ENCODE measurements at places on chromosomes 5 and 9.

DNA sequence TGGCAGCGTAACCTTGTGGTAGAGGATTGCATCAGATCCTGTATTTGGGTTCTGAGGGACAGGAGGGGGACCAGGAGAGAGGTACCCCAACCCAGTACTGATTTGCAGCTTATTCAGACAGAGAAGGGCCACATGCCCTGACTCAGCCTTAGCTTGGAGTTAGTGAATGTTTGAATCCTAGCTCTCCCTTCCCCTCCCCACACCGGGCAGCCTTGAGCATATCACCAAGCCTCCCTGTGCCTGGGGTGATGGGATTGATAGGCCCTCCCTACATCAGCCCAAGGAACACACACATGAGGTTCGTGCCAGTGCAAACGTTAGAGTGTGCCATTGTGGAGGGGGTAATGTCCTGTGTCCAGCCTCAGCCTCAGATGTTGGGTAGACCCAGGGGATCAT lies 71.9 kb downstream of the AMBP start:
- no peak for DNase-seq

GRCh38 chr5:147504011-147504410 lies 5.9 kb downstream of the DPYSL3 start:
- DNase-seq: peak; percentile 65

- DNase-seq: no peak
Observed at GRCh38 chr5:147611483-147611882, 101.6 kb upstream of the DPYSL3 start.

GRCh38 chr9:91207729-91208418 lies 153.8 kb downstream of the AUH start:
- no peak for DNase-seq

- DNase-seq: no peak
Observed at GRCh38 chr5:74952406-74952805, 86.2 kb upstream of the FAM169A start.

DNA sequence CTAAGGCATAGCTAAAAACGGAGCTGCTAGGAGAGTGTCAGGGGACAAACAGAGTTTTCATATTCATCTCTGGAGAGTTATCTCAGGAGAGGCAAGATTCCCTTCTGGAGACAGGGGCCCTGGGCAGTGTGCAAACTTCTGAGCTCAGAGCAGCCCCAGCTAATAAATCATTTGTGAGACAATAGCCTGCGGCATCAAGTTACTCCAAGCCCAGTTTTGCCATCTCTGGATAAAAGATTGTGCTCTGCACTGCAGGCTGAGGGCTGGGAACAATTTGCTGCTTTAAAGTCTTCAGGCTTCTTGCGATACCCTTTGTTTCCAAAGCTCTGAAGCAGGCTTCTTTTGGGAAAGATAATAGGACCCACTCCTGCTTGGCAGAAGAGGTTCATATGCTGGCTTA lies 164.3 kb upstream of the BRINP1 start:
- no peak for DNase-seq

GRCh38 chr9:129489838-129490582 lies 130.9 kb downstream of the C9orf50 start:
- DNase-seq: peak; percentile 64

- no peak for DNase-seq
Observed at GRCh38 chr5:173237143-173237874, 2.3 kb upstream of the NKX2-5 start.

DNA sequence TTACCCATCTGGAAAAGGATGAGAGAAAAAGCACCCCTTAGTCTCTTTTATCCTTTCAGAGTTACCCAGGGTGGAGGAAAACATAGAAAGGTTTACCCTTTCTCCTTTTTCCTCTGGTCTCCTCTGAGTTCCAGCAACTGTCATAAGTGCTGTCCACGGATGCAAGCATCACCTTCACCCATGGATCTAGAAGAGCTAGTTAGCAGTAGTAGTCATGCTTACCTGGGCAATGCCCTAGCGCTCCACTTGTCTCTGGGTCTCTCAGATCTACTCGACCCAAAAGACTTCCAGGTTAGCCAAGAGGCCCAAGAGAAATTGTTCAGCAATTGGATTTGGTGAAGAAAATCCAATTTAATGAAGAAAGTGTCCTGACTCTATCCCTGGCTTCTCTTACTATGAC lies 656.2 kb upstream of the PTPRD start:
- DNase-seq: no peak

- no peak for DNase-seq
Observed at GRCh38 chr9:105932276-105932675, 237.9 kb downstream of the TMEM38B start.

DNA sequence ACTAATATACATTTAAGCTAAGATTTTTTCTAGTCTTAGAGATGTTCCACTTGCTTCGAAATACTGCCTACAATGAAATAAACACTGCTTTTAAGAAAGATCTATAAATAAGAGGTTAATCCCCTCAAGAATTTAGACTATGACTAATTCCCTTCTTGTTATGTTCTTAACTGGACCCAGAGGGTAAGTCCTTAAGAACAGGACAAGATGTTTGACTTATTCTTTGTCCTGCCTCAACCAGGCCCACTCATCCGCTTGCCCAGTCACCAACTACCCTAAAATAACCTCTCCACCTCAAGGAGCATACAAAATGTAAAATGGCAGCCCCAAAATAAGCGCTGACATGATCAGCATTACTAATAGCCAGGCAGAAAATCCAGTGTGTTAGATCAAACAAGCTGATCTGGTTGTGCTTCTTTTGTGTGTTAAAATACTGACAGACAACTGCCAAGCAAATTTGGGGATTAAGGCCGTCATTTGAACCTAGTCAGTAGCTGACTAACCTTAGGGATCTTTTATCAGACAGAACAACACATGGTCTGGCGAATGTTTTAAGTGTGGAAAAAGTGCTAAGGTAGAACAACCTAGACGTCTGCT lies 93.7 kb upstream of the SMC5 start:
- DNase-seq: no peak

DNA sequence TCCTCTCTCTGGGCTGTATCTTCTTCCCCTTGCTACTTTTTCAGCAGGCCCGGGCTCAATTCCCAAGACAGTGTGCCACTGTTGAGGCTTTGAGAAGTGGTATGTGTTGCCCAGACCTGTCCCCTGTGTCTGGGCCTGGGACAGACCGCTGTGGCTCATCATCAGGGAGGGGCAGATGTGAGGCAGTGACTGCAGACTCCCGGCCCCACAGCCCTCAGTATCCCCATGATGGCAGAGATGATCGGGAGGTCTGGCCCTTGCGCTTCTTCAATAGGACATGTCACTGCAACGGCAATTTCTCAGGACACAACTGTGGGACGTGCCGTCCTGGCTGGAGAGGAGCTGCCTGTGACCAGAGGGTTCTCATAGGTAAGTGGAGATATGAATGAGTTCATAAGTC lies 828 bp downstream of the TYRP1 start:
- DNase-seq: no peak

GRCh38 chr9:114953959-114954358 lies 23.6 kb upstream of the TNFSF8 start:
- DNase-seq: no peak

DNA sequence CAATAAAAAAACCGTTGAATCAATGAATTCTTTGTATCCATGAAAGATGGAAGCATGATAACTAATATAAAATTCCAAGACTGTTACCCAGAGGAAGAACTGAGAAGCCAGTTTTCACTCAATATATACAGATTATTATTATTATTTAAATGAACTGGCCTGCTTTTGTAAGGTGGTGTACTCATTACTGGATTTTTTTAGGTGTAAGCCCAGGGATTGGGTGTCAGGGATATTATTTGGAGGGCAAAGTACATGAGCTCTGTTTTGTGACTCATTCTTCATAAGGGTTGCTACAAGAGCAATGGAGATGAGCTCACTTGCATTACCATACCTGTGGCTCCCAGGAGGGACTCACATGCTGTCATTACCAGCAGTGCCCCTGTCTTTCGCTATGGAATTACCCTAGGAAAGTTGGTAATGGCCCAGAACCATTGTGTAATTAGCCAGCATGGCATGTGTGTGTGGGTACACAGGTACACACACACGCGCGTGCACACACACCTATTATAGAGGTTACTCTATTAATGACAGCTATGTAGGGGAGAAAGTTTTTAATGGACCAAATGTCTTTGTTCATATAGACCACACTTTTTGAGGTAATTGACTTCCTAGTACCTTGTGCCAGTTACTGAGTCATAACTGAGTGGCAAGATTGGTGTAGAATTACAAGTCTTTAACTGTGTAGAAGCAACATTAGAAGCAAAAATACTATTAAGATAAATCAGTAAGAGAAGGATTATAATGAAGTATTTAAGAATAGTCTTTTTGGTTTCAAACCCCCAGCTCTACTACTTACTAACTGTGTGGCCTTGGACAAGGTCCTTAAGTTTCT lies 143.4 kb downstream of the GDNF start:
- DNase-seq: no peak
